ENCODE measurements at places on chromosomes 2 and 18.

- no peak for DNase-seq
Observed at GRCh38 chr18:8116341-8117005, 492.8 kb upstream of the RAB12 start.

GRCh38 chr2:96655526-96655925 lies 13.0 kb downstream of the FER1L5 start:
- DNase-seq = no peak

- DNase-seq = no peak
Observed at GRCh38 chr18:57951117-57951796, 92.8 kb upstream of the NEDD4L start.

DNA sequence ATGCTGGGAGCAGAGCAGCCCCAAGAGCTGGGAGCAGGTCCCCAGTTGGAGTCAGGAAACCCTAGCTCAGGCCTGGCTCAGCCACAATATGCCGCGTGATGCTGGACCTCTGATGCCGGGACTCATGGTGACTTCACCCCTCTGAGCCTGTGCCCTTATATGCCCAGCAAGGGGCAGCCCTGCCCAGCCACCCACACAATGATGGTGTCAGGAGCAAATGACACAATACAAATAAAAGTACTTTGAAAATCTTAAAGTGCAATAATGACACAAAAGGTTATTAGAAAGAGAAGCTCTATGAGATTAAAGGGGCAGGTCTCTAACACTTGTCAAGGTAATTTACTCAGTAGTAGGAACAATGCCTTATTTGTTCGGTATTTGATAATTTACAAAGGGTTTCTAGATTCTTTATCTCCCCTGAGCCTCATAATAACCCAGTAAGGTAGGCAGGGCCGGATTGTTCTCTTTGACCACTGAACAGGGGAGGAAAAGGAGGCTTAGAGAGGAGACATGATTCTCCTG lies 18.3 kb upstream of the KIF3C start:
- no peak for DNase-seq

- no peak for DNase-seq
Observed at GRCh38 chr2:222523783-222524544, 99.6 kb downstream of the SGPP2 start.

GRCh38 chr18:77203071-77203470 lies 46.6 kb upstream of the GALR1 start:
- DNase-seq = no peak

DNA sequence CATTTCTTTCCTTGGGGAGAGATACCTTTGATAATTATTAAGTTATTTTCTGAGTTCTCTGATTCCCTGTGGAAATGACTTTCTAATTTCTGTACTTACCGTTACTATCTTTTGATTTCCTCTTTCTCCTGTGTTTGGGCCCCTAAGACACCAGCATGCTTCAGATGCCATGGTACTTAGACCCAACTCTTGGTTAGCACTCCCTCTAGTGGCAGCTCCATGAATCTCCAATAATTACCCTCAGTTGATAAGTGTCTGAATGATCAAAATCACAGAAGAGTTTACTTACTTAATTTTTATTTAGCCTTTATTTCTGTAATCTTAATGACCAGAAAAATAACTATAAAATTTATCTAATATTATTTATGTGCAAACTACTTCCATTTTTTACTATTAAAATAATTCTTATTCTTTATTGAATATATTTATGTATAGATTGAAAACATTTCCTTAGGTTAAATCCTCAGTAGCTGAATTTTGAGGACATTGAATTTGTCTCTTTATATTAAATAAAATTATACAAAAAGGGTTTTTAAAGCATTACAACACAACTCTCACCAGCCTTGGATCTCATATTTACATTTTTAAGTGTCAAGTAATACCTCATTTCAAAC lies 300.4 kb downstream of the KCNS3 start:
- no peak for DNase-seq

GRCh38 chr2:134153294-134153880 lies 100.5 kb upstream of the MGAT5 start:
- no peak for DNase-seq

DNA sequence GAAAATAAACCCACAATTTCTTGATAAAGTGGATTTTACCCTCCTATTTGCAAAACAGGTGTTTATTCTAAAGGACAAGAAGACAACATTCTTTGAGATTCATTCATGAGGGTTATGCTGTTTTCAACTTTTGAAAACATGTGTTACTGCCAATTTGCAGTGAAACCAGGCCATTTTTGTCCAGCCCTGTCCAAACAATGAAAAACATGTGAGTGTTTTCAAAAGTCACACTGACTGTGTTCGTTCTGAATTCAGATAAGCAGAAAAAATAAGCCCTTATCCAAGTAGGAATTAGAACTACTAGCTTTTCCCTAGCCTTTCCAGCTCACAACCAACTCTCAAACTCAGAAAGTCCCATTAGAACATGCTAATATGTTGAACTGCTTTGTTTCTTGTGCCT lies 148.1 kb upstream of the PID1 start:
- no peak for DNase-seq

- no peak for DNase-seq
Observed at GRCh38 chr2:128363934-128364361, 45.3 kb upstream of the HS6ST1 start.

DNA sequence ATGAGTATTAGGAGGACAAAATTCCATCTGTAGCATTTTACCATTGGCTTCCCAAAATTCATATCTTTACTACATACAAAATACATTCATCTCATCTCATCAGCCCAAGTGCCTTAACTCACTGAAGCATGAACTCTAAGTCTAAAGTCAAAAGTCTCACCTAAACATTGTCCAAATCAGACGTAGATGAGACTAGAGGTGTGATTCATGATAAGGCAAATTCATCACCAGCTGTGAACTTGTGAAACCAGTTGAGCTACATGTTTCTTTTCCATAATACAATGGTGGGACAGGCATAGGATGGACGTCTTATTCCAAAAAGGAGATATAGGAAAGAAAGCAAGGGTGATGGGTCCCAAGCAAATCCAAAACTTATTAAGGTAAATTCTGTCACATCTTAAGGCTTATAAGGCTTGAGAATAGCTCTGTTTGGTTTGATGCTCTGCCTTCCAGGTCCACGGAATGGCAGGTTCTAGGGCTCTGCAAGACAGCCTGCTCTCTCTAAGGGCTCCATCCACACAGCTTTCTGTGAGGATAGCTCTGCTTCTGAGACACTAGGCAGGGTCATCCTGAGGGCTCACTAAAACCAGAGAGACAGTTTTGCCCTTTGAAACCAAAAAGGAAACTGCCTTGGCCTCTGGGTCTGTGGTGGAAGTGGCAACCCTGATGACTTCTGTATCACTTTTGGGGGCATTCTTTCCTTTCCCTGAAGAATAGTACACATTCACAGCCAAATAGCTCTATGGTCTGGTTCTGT lies 9.6 kb downstream of the IFIH1 start:
- DNase-seq = no peak

- DNase-seq = no peak
Observed at GRCh38 chr18:79309614-79310358, 85.9 kb upstream of the NFATC1 start.

DNA sequence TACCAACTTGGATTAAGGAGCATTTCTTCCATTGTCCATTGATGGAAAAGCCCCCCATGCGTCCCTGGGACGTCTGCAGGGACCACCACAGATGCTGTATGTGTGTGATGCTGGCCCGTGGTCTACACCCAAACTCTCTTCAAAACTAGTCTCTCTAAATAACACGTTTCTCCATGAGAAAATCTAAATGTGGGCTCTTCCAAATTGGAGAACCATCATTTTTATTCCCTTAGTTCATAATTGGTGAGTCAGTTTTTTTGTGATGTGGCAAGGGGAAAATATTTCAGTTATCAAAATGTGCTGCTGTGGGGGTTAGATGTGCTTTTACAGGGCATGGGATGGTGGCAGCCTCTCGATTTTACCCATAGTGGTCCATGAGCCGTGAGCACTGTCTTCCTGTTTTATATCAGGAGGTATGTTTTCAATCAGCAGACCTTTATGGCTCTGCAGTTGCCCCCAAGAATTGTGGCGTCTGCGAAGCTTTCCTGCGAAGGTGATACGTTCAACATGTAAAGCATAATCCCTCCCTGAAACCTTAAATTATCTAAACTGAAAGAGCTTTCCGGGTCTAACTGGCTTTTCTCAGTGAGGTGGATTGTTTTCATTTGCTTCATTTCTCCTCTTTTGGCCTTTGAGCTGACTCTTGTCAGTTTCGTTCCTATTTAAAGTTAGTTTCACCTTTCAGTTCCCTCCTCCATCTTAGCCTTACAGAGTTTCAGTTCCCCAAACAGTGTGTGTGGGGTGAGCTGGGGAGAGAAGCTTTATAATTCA lies 78.4 kb downstream of the SETBP1 start:
- peak; percentile 16 for DNase-seq

DNA sequence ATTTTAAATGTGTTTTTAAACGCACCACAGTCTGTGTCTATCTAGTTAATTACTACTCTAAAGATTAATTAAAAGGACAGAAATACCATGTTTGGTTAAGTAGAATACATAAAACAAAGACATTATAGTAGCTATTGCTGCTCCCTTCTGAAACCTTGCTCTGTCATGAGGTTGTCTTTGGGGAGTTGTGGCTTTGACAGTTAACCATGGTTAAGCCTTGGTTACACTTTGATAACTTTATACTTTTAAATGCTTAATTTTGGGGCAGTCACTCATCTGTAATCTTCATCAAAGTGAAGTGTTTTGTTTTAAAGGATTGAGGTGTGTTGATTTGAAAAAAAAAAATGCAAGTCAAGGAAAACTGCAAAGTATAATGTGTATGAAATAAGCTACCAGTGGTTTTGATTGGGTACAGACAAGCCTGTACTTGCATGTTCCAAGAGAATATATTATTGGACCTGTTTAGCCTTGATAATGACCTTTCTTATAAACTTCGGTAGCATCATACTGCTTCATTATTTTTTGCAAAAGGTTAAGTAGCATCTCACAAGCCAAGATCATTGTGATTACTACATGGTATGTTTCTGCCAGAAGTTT lies 29.8 kb upstream of the TBR1 start:
- DNase-seq = no peak

DNA sequence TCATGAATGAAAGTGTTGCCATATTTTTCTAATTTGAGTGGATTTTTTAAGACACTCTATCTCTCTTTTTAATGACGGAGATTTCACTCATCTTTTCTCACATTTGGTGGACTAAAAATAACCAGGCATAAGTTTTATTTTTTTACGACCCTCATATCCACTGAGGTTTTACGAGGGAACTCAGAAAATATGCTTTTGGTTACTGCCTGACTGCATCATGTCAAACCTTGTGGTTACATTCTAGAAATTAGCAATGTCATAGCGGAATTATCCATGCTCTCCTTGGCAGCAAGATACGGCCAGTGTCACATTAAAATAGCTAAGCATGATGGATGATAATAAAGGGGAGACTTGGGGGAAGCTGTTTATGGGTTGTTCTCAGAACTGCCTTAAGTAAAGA lies 428.6 kb upstream of the FSHR start:
- no peak for DNase-seq

GRCh38 chr2:49837561-49838293 lies 683.4 kb upstream of the FSHR start:
- no peak for DNase-seq

DNA sequence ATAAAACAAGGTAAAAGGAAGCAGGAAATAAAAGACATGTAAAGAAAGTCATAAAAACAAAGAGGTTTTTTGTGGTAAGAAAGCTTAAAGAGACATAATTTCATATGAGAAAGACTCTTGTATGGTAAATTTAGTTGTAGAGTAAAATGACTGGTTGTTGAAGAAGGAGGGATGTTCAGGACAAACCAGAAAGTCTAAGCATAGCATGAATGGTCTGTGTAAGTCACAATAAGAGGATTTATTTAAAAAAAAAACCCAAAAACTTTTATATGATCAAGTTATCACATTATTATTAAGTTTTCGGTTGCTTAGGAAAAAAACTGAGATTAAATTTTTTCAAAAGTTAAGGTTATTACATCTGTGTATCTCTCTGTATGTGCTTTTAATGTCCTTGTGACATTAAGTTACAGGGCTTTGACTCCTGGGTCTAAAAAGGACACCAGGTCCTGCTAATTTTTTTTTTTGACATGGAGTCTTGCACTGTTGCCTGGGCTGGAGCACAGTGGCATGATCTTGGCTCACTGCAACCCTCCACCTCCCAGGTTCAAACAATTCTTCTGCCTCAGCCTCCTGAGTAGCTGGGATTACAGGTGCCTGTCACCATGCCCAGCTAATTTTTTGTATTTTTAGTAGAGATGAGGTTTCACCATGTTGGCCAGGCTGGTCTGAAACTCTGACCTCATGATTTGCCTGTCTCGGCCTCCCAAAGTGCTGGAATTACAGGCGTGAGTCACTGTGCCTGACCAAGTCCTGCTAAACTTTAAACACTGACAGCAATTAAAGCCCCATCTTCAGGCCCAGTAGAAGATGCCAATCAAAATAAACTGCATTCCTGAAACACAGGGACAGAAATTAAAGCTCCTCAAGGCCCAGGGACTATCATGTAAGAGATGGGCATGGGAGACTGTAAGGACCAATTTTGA lies 14.2 kb upstream of the OXER1 start:
- DNase-seq = no peak

GRCh38 chr2:223000872-223001796 lies 50.9 kb upstream of the KCNE4 start:
- DNase-seq = no peak

DNA sequence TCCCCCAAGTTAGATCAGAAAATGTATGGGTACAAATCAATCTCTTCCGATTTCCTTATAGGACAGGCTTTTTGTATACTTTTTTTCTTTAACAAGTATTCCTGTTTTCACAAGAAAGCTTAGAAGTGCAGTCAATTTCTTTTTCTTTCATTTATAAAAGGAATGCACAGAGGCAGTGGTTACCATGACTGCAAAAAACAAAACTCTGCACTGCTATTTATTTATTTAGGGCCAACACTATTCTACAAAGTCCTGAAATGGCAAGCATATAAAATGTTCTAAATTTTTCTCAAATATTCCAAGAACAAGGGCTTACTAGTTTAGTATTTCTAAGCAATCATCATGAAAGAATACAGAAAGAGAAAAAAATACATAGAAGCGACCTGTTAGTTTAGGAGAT lies 22.2 kb downstream of the ATAD2B start:
- no peak for DNase-seq

DNA sequence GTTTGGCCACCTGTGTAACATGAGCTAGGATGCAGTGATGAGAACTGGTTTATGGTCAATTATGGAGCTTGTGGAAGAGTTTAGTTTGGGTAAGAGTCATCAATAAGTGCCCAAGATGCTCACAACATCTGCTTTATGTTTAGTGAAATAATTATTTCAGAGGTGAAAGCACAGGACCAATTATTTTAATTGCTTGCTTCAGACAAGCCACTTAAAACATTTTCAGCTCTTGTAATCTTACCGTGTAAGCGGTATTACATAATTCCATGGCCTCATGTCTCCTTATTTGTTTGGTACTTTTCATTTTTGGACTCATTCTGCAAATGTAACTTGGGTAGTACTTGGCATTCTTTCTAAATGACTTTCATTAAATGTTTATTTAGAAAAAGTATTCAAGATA lies 5.4 kb downstream of the B3GNT2 start:
- DNase-seq = no peak

- DNase-seq = no peak
Observed at GRCh38 chr2:100584816-100585215, 22.0 kb downstream of the PDCL3 start.

GRCh38 chr2:181904022-181904632 lies 12.6 kb downstream of the ITPRID2 start:
- DNase-seq = no peak

GRCh38 chr2:192696857-192697256 lies 502.1 kb upstream of the TMEFF2 start:
- no peak for DNase-seq

Data from activated T-helper 1 cell treated with anti-CD3 and anti-CD28 coated beads, Interleukin-2, amount 50 U/mL, for 16 hours (primary cell).